ENCODE measurements at places on chromosomes 16 and 17.

DNA sequence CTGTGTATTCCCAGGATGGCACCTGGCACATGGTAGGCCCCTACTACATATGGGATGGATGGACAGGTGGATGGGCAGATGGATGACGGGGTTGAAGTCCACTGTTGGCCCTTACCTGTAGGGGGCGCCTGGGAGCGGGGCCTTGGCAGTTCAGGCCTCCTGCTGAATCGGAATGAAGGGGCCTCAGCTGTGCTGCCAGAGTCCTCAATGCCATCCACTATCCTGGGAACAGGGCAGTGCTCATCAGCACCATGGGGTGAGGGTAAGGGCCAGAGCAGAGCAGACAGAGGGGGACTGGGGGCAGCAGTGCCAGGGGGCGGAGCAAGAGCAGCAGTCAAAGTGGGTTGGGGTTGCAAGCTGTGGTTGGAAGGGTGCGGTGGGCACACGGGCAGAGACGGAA is 8.3 kb upstream of the RAB5C start:
- no peak for DNase-seq

DNA sequence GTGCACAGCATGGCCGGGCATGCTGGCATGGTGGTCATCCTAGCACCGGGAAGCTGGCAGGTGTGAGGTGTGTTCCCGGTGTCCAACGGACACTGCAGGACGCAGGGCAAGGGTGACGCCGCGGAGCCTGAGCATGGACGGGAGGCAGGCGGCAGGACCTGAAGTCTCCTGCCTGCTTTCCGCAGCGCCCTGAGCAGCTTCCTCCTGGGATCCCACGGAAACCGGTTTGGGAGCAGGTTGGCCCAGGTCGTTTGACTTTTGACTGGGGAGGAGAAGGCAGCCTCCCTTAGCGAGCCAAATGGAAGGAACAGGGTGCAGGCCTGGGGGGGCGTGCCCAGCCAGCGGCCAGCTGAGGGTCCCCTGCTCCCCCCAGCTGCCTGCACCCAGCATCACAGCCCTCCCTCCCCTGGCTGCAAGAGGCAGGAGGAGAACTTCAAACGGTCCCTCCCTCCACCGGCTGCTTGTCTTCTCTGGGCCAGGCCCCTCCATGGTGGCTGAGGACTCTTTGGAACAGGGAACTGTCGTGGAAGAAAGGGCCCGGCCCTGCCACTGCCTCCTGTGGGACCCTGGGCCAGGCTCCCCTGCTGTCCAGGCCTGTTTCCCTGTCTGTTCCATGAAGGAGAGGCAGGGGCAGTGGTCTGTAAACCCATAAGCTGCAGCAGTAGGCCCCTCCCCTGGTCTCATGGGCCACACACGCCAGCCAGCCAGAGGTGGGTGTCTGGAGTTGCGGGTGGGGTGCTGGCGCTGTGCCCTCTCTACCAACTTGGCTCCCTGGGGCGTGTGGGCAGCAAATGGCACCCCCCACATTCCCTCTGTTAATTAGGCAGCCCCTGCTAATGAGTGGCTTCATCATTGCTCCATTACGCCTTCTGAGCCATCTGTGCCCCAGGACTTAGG is 7.8 kb upstream of the ADGRG1 start:
- no peak for DNase-seq

- no peak for DNase-seq
Measured at GRCh38 chr17:9467518-9467917, 108.1 kb downstream of the STX8 start.

- no peak for DNase-seq
Measured at GRCh38 chr17:13047011-13047606, 29.3 kb upstream of the ELAC2 start.

DNA sequence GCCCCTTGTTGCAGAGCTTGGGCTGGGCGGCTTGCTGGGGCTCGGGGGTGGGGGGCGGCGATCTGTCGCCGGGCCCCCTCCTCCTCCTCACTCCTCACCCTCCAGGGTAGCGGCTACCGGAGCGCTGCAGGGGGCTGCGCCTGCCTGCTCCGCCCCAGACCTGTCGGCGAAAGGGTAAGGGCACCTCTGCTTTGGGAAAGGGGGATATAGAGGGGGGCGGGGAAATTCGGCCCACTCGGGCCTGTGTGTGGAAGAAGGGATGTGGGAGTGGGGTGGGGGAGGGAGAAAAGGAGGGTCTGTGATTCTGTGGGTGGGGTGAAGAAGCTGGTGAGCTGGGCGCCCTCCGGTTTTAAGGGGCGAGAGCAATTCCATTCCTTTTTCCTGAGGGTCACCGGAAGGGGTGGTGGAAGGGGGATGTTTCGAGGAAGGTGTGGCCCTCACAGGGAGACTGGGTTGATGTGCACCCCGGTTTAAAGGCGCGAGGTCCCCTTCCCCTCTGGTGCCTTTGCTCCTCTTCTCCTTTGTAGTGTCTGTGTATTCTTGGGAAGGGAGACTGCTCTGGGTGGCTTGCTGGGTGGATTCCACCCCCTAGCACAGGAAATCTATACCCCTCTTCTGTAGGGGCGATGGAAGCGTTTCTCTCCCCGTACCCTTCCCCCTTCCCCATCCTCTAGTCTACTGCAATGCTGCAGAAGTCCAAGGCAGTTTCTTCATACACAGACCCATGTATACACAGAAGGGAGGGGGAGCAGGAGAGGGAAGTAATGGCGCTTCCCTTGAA is 878 bp downstream of the TAOK1 start:
- no peak for DNase-seq

DNA sequence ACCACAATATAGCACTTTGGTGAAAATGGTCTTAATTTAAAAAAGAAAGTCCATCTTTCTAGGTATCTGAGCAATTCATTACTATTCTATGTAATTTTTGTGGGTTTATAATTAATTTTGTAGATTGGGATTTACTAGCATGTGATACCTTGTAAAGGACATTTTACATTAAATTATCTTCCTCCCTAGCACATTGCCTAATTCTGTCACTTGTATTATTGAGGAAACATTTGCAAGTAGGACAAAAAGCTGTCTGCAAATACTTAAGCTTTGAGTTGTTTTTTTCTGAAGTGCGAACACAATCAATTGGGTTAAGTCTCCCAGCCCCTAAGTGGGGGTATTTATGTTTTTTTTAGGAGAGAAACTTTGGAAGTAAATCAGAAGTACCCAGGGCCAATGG is 167.0 kb downstream of the PRKCA start:
- DNase-seq, result no peak

DNA sequence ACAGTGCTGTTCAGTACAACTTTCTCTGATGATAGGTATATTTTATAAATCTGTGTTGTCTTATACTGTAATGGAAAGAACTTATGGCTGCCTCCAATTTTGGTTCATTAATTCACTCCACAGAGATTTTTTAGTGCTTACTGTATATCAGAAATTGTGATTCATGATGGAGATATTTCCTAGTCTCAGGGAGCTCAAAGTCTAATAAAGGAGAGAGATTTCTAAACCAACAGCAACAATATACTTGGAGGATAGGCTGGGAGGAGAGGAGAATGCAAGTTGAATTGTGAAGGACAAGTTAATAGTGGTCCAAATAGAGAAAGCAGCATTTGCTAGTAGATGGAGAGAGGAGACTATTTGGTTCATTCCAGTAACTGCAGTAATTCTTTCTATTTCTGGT is 63.5 kb downstream of the TANC2 start:
- DNase-seq, result no peak

- DNase-seq, result no peak
Measured at GRCh38 chr16:4517812-4518680, 20.5 kb downstream of the CDIP1 start.

DNA sequence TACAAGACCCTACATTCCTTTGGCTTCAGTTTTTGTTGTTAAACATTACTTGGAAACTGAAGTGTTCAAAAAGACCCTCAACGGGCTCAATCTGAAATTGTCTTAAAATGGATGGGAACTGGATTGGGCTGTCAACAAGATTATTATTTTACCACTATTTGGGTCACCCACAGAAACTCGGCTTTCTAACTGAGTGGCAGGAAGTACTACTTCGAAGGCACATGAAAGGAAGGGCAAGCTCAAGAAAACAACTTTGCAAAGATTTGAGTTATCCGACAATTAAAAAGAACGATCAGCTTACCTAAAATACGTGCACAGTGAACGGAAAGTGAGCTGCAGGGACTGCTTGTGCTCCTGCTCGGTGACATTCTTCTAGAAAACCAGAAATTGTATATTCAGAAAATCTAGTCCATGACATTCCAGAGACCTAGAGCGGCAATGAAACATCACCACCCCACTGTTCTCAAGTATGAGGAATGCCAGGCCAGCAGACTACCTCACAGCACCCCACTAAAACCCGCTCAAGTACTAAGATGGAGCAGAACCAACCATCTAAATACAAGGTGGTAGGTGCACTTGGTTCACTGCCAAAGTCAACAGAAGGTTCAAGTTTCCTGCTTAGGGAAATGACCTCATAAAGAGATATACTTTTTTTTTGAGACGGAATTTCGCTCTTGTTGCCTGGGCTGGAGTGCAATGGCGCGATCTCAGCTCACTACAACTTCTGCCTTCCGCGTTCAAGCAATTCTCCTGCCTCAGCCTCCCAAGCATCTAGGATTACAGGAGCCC is 60.5 kb downstream of the ZZEF1 start:
- no peak for DNase-seq

- DNase-seq, result no peak
Measured at GRCh38 chr17:17934806-17935205, 37.4 kb downstream of the TOM1L2 start.

DNA sequence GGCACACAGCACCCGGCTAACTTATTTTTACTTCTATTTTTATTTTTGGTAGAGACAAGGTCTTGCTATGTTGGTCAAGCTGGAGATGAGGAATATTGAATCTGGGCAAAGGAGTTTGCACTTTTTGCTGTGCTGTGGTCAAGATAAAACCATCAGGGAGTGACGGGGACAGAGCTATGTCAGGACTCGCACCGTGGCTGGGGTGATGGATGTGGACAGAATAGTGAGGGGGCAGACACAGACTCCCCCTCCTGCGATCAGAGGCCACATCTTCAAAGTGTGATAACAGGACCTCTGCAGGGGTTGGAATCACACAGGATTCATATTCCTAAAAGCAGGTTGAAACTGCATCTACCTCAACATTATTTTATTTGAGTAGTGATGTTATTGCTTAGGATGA is 25.6 kb downstream of the IL21R start:
- no peak for DNase-seq

GRCh38 chr16:30615358-30616091 is 5.3 kb upstream of the ZNF689 start:
- DNase-seq, result no peak

DNA sequence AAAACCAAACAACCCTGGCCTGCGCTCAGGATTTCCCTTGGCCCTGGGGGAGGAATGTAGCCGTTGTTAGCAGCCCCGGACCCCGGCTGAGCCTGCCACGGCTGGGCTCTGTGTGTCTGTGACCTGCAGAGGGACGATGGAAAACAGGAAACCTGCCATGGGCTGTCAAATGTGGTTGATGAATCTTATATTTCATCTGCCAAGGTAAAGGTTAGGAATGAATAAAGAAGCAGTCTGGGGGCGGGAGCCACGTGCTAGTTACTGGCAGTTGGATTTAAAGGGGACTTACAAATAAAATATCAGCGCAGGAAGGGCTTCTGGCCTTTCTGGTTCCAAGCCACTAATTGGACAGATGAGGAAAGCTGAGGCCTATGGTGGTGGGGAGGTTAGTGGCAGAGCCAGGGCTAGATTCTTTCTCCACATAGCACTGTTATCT is at the start of gene KRT23:
Gene KRT23 (minus strand): TSS at position 263 of the 436 bp plus-strand sequence. CDS start 1,043 bp downstream, outside the sequence.
- no peak for DNase-seq

- DNase-seq, result no peak
Measured at GRCh38 chr16:79557421-79557820, 43.1 kb downstream of the MAF start.

- peak; percentile 77 for DNase-seq
Measured at GRCh38 chr16:2388875-2389433, 40.3 kb upstream of the CCNF start.

- DNase-seq, result no peak
Measured at GRCh38 chr17:81954131-81955057, 6.6 kb downstream of the NOTUM start.

DNA sequence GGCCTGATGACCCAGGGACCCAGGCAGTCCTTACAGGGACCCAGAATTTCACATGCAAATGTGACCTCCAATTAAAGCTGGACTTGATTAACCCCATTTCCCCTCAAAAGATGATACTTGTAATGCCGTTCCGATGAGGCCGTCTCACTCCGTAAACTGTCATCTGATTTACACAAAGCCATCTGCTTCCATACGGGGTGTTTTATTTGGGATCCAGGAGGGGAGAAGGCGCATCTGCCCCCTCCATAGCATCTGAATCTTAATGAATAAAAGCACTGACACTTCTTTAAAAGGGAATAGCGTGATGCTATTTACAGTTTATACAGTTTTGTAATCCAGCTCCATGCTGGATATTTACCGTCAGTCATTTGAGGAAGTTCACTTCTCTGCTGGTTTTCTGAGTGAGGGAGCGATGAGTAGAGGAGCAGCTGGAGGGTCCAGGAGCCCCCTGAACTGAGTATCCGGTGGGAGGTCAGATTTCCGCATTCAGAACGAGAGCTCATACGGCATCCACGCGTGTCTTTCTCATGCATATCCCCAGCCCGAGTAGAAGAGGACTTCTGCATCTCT is 452.7 kb downstream of the WWOX start:
- DNase-seq, result no peak

Measured in NCI-H2081 treated with DMSO at 0.1 percent for 48 hours (cell line).